ENCODE measurements at places on chromosomes 7 and 10.

DNA sequence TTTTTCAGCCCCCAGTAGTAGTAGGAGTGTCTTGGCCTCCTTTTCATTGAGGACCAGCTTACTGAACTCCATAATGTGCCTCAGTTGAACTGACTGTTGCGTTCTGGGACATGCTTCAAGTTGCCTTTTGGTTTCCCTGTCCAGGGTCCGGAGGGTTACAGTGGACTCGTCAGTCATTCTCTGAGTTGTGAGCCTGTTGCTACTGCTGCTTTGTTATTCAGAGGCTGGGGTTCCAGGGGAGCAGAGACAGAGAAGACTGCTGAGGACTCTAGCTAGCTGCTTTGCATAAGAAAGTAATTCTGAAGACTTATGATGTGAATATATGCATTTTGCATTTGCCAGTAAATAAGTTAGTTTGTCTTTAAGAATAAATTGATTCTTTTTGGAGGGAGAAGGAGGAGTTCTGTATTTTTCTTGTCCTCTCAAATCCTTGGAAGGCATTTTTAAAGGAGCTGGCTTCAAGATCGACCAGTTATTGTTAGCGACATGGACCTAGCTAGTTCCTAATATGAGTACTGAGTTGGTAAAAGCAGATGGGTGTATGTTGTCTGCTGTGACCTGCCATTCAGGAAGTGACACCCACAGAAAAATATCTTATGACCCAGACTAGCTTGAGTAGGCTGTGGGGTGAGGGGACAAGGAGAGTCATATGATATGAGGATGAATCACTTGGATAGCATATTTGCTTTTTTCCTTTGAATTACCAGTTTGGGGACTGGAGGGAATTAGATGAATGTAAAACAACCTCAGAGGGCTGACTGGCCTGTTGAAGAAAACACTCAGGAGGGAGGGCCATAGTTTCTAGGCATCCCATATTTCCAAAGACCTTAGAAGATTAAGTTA is 8.3 kb downstream of the PI4K2A start:
- peak; percentile 72 for DNase-seq

DNA sequence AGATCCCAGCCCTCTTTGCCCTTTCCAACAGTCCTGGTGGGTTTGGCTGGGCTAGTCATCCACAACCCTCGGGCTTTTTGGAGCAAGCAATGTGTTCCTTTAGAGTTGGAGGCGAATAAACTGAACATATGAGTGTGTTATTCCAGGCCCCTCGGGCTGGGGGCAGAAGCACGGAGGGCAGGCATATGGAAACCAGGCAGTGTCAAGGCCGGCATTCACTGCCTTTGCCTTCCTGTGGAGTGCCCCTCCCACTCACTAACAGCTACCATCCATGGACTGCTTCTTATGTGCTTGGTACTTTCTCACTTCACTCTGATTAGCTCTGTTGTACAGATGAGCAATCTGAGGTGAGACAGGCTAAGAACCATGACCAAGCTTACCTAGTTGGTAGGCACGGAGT is 53.9 kb upstream of the EFCAB10 start:
- DNase-seq = no peak

DNA sequence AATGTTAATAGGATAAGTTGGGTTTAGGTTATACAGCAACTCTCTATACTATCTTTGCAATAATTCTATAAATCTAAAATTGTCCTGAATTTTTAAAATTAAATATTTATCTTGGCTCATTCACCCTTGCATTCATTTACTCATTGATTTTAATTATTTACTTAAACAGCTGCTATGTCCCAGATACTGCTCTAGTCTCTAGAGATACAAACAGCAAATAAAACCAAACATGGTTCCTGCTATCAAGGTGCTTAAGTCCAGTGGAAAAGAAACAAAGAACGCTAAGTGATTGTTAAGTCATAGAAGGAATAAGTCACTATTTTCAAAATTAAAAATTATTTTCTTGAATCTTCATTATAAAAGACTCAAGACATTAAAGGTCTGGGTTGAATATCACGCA is 29.9 kb upstream of the MAT1A start:
- no peak for DNase-seq

- no peak for DNase-seq
These were observed 60.8 kb downstream of the XRCC2 start for GRCh38 chr7:152615031-152615741.

All from H4 (cell line).